ENCODE measurements at places on chromosomes 4 and X.

GRCh38 chr4:168796362-168797106 lies 213.5 kb downstream of the CBR4 start:
- no peak for DNase-seq

- DNase-seq = no peak
Observed at GRCh38 chrX:7074148-7074907, 73.2 kb upstream of the STS start.

DNA sequence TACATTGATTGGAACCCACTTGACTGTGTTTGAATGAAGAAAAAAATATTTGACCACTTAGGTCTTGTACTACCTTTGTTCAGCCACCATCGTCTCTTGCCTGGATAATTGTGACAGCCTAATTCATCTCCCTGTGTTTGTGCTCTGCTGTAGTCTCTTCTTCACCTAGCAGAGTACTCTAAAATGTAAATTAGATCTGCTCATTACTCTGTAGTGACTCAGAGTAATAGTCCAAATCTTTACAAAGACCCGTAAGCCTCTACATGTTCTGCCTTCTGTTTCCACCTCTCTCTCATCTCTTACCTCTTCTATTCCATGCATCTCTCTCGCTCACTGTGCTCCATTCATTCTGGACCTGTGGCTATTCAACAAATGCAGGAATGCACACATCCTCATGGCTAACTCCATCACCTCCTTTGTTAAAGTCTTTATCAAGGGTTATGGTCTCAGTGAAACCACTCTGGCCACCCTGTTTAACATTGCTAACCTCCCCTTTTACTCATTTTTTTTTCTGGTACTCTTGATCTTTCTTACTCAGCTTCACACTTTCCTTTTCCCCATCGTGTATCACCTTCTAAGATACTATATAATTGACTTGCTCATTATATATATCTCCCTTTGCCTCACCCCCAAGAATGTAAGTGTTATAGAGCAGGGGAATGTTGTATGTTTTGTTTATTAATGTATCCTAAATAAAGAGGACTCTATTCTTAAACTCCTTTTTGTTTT lies 98.4 kb downstream of the STIM2 start:
- no peak for DNase-seq

DNA sequence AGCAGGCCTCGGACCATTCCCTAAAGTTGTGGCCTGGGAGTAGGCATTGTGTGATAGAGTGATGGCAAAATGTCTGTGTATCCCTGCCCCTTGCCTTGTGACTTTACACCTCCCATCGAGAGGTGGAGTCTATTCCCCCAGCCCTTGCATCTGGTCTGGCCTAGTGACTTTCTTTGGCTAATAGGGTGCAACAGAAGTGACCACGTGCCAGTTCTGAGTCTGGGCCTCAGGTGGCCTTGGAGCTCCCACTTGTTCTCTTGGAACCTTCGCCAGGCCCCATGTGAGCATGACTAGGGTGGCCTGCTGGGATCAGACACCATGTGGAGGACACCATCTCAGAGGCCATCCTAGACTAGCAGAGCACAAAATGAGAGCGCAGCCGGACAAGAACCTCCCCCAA lies 3.9 kb upstream of the RNF4 start:
- no peak for DNase-seq

GRCh38 chrX:33190016-33190415 lies 21.3 kb downstream of the DMD start:
- DNase-seq = no peak

GRCh38 chr4:80184825-80185756 lies 12.2 kb upstream of the PRDM8 start:
- no peak for DNase-seq

DNA sequence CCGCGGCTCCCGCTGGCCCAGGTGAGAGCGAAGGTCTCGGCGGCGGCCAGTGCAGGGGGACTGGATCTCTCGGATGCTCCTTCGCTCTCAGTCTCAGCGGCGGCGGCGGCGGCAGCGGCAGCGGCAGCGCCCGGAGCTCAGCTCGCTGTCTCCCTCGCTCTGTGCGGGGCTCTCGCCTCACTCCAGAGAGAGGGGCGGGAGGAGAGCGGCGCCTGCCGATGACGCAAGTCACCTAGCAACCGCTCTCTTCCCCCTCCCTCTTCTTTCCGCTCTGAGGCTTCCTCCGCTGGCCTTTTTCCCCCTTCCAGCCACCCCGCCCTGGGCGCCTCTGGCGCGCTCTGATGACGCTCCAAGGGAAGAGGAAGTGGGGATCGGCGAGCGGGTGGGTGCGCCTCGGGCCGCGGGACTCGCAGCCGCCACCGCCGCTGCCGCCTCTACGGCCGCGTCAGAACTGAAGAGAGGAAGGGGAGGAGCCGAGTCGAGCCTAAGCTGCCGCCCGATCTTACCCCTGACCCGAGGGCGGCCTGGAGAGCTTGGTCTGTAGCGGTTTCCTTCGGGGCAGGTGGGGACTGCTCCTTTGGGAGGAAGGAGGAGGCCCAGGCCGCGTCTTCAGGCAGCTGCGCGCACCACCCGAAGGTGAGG lies at the start of gene FBXW7:
FBXW7 (minus strand) TSS at position 190 of the 642 bp plus-strand sequence. CDS start 124,289 bp downstream, outside the sequence.
- peak; percentile 100 for DNase-seq

GRCh38 chr4:69546134-69546765 lies 50.5 kb upstream of the UGT2B4 start:
- DNase-seq = no peak

GRCh38 chrX:806586-806985 lies 176.0 kb downstream of the SHOX start:
- no peak for DNase-seq

DNA sequence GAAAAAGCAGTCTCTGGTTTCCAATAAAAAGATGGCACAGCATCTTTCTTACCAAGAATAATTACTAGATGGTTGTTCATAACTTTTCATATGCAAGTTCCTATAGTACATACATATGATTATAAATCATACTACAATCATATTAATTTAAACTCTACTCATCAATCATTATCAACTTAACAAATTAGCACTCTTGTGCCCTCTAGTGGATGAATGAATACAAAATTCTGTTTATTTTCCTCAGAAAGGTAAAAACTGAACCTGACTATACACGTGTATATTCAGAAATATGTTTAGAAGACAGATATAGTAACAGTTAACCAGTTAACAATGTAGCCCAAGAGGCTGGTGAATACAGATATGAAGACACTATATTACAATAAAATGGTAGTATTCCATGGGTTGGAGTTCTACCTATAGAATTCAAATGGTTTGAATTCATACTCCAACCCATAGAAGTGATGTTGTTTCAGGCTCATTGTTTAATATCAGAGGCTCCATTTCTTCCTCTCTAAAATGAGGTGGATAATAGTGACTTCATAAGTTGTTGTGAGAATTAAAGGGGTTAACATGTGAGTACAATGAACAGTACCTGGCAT lies 100.0 kb downstream of the ADAMTS3 start:
- DNase-seq = no peak

- DNase-seq = peak; percentile 59
Observed at GRCh38 chrX:110167952-110168451, 149.9 kb downstream of the AMMECR1 start.

DNA sequence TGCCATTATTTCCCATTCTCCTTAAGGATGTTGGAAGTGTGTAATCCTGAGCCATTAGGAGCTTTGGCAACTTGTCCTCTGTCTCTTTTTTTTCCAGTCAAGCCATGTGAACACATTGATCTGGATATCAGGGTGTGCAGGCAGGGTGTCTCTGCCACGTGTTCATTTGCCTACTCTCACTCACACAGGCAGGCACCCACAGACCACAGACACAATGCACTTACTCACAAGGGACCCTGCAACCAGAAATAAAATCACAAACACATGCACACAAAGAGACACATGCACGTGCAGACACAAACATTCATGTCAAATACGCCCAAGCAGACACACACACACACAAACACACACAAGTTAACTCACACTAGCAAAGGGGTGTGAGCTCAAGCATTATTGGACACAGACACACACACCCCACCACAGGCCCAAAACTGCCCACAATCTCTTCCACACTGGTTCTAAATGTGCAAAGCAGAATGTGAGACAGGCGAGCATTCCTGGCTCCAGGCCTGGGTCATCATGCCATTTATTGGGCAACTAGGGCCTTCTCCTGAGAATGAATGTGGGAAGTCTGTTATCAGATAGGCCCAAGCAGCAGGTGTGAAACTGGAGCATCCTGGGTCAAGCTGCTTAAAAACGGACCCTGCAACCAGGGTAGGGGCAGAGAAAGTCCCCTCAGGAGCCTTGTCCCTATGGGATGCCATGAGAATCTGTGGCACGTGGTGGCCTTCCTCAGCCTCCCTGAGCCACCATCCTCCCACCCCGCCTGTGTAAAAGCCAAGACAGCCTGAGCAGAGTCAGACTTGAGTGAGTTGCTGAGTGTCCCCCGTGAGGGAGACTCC lies 63.4 kb downstream of the NBDY start:
- peak; percentile 5 for DNase-seq

DNA sequence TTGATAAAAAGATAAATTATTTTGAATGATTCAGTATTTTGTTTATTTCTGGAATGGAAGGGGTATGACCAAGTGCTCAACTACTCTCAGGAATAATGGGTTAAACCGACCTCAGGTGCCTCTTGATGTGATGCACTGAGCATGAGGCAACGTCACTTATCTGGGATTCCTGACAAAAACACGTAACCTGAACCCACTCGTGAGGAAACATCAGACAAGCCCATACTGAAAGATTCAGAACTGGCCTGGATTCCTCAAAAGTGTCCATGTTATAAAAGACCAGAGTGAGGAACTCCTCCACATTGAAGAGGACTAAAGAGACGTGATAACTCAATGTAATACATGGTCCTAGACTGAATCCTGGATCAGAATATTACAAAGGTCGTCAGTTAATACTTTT lies 144.0 kb downstream of the FNIP2 start:
- DNase-seq = no peak

DNA sequence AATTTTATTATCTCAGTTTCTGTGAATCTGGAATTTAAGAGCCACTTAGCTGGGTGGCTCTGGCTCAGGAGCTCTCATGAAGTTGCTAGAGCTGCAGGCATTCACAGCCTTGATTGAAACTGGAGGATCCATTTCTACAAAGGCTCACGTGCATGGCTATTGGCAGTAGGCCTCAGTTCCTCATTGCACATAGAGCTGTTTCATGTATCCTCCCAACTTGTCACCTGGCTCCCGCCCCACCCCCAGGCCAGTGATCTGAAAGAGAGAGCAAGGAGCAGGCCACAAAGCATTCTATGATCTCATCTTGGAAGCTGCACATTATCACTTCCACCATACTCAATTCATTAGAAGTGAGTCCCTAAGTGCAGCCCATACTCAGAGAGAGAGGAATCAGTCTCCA lies 18.5 kb upstream of the AP1AR start:
- DNase-seq = no peak

- DNase-seq = no peak
Observed at GRCh38 chr4:84870398-84871163, 95.9 kb downstream of the WDFY3 start.

DNA sequence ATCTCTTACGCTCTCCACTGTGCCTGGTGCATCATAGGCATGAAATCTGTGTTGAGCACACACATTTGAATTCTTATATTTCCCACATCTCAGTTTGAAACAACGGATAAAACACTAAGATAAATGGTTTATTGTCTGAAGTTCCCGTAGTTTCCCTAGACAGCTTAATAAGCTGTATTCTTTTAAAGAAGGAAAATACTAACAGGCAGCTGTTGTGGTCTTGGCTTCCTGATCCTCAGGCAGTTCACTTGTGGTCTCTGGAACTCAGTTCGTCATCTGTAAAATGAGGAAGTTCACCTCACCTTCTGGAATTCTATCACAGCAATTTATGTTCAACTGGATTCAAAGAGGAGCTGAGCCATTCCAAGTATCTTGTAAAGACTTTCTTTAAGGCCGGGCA lies 1805.6 kb upstream of the TENM3 start:
- no peak for DNase-seq

- DNase-seq = no peak
Observed at GRCh38 chr4:86895692-86896488, 3.7 kb upstream of the C4orf36 start.

- DNase-seq = no peak
Observed at GRCh38 chr4:70688795-70689231, 481 bp downstream of the UTP3 start.

DNA sequence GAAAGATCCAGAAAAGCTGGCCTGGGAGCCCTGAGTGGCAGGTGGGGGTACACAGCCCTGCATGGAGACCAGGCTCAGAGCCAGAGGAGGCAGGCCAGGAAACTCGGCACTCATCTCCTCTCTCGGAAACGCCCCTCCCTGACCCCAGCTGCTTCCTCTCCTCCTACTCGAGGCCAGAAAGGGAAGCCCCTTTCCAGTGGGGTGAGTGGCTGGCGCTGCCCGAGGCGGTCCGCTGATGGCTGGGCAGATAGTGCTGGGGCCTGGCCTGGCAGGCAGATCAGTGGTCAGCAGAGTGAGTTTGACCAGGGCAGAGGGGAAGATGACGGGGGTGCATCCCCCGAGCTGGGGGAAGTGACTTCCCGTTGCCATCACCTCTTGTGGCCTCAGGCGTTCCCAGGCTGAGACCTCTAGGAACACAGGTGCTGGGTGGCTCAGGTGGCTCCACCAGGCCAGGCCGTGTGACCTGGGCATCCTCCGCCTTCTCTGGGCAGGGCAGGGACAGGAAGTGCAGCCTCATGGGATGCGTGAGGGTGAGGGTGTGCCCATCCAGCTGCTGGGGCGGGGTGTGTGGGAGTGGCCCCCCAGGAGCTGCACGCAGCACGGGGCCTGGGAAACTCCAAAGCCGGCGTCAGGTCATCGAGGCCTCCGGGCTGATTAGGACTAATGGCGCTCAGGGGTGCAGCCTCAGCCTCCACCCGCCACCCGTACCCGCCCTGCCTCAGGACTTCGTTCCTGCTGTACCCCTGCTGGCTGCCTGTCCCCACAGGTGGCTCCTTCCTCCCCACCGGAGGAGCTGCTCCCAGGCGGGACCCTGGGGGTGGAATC lies 5.7 kb downstream of the SH3BP2 start:
- peak; percentile 38 for DNase-seq

- DNase-seq = no peak
Observed at GRCh38 chrX:39996536-39996935, 101.2 kb downstream of the BCOR start.

- DNase-seq = no peak
Observed at GRCh38 chr4:2494992-2495391, 26.1 kb downstream of the RNF4 start.

GRCh38 chrX:55919367-55920221 lies 202.0 kb downstream of the RRAGB start:
- DNase-seq = no peak

DNA sequence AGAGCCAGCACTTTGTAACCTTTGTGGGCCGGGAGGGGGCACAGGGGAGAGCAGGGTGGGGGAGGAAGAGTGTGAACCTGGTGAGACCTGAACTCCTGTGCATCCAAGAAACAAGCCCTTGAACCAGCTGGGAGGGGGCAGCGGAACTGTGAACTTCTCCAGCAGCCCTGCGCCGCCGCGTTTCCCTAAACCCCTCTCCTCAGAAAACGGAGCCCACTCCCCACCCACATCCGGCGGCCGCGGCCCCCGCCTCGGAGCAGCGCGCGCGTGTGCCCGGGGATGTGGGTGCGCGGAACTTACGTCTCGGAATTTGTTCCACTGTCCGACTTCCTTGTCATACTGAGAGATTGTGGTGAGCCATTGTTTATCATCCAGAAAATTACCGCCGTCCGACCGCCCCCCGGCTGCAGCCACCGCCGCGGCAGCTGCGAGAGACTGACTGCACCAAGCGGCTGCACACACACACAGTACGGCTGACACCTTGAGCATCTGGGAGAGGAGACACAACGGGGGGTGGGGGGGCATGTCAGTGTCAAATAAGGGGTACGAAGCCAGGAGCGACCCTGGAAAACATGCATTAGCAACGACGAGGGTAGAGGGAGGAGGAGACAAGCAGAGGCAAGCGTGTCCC lies 494 bp downstream of the SPOCK3 start:
- no peak for DNase-seq

GRCh38 chr4:68736813-68737212 lies 66.4 kb upstream of the UGT2B15 start:
- DNase-seq = no peak

GRCh38 chr4:116438981-116439729 lies 646.2 kb downstream of the TRAM1L1 start:
- no peak for DNase-seq
